ENCODE measurements at places on chromosomes 4 and X. TPM values are rescaled to one million over a fixed set of nuclear protein-coding genes. Genes with fewer than 3 reads are reported as not detected.

The TIMM17B gene
- 40.0 TPM for total RNA-seq

The ZNF157 gene
- 0.47 TPM for total RNA-seq

The CLCN4 gene
- total RNA-seq: not detected

The OTUD4 gene
- total RNA-seq: 75.1 TPM

The CSN1S1 gene
- total RNA-seq: not detected

The SHROOM4 gene
- total RNA-seq: not detected

The SHISA3 gene
- total RNA-seq: not detected

GRCh38 chrX:13666836-13667235 is 13.9 kb downstream of the TCEANC start:
- peaks cover 24% of the 10 kb centered on the region for H3K36me3 ChIP-seq
- no peak overlapping the region for H3K27ac ChIP-seq
- no peaks in the 10 kb centered on the region for H3K27me3 ChIP-seq
- H3K4me3 ChIP-seq: no peak overlapping the region

DNA sequence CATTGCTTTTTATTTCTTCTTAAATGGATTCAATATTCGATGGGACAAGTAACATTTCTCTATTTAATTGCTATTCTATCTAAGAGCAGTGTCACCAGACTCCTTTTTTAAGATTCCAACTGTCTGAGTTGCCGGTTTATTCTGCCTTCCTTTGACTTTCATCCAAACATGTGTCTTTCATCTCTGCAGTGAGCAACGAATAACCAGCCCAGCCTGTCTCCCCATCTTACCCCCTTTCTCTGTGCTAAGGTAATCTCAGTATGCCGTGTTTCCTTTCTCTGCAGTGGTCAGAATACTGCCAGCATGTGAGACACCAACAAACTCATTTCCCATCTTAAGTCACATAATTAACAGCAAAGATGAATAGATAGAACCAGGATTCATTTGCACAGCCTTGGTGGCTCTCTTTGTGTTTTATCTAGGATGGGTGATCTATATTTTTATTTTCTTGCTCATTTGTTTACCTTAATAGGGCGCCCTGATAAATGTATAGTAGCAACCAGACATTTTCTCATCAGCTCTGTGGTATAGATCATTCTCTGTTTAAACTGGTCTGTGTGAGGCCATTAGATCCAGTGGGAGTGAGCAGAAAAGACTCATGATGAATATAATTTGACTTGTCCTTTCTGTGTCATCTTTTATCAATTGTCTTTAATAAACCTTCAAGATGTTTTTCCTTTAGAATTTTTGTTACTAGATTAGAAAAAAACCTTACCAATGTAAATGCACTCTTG is 394.8 kb upstream of the IGFBP7 start:
- H3K4me1 ChIP-seq: no peaks in the 10 kb centered on the region
- H3K27ac ChIP-seq: no peak overlapping the region
- H3K27me3 ChIP-seq: no peaks in the 10 kb centered on the region
- no peaks in the 10 kb centered on the region for H3K36me3 ChIP-seq
- no peak for DNase-seq

DNA sequence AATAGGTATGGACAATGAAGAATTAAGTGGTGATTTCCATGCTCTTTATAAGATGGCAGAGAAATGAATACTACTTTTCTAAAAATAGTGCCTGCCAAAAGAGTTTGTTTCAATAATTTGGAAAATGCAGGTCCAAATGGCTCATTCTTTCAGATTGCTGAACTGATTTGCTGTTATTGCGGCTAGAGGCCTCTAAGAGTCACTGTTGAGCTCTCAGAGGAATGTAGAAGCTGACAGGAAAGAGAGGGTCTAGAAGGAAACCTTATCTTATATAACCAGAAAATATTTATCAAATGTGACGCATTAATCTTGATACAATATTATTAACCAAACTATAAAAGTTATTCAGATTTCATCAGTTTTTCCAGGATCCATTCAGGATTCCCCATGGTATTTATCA is 65.7 kb upstream of the PAGE1 start:
- no peak overlapping the region for H3K4me3 ChIP-seq
- no peaks in the 10 kb centered on the region for H3K4me1 ChIP-seq
- DNase-seq: no peak
- no peaks in the 10 kb centered on the region for H3K36me3 ChIP-seq
- H3K27me3 ChIP-seq: no peaks in the 10 kb centered on the region

GRCh38 chr4:4415806-4416805 is 29.2 kb downstream of the NSG1 start:
- no peak for DNase-seq
- peaks cover 17% of the 10 kb centered on the region for H3K36me3 ChIP-seq
- H3K4me1 ChIP-seq: peaks cover 27% of the 10 kb centered on the region

- no peaks in the 10 kb centered on the region for H3K4me1 ChIP-seq
- no peaks in the 10 kb centered on the region for H3K36me3 ChIP-seq
- DNase-seq: peak; percentile 40
- H3K4me3 ChIP-seq: no peak overlapping the region
These were observed 67.6 kb upstream of the SLC7A3 start for GRCh38 chrX:70998411-70999027.

GRCh38 chr4:24594887-24595286 is 10.5 kb upstream of the DHX15 start:
- H3K4me1 ChIP-seq: no peaks in the 10 kb centered on the region
- DNase-seq: no peak
- H3K27ac ChIP-seq: no peak overlapping the region
- no peaks in the 10 kb centered on the region for H3K27me3 ChIP-seq

DNA sequence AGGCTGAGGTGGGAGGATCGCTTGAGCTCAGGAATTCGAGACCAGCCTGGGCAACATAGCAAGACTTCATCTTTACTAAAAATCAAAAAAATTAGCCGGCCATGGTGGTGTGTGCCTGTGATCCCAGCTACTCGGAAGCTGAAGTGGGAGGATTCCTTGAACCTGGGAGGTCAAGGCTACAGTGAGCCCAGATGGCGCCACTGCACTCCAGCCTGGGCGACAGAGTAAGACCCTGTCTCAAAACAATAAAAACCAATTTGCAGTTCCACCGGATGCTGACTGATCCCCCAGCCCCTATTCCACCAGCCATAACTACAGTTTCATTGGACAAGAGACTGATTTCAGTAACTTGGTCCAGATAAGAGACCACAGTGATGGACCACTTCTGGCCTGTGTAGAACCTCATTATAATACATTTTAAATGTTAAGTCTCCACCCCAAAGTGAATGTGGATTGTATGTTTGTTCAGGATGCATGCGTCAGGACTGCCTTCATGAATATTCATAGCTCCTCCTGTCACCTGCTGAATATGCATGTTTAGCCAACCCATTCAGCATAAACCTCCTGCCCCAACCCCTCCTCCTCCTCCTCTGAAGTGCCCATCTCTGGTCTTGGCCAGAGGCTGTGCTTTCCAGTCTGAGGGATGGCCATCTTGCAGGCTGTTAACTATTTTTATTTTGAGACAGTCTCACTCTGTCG is 2.3 kb upstream of the SLBP start:
- DNase-seq: no peak
- no peak overlapping the region for H3K4me3 ChIP-seq
- peak overlapping the region; percentile 71 for H3K27ac ChIP-seq
- H3K27me3 ChIP-seq: no peaks in the 10 kb centered on the region

- H3K27me3 ChIP-seq: no peaks in the 10 kb centered on the region
- H3K27ac ChIP-seq: no peak overlapping the region
- H3K4me1 ChIP-seq: peaks cover 30% of the 10 kb centered on the region
These were observed 3.2 kb downstream of the MAN2B2 start for GRCh38 chr4:6578221-6578620.

DNA sequence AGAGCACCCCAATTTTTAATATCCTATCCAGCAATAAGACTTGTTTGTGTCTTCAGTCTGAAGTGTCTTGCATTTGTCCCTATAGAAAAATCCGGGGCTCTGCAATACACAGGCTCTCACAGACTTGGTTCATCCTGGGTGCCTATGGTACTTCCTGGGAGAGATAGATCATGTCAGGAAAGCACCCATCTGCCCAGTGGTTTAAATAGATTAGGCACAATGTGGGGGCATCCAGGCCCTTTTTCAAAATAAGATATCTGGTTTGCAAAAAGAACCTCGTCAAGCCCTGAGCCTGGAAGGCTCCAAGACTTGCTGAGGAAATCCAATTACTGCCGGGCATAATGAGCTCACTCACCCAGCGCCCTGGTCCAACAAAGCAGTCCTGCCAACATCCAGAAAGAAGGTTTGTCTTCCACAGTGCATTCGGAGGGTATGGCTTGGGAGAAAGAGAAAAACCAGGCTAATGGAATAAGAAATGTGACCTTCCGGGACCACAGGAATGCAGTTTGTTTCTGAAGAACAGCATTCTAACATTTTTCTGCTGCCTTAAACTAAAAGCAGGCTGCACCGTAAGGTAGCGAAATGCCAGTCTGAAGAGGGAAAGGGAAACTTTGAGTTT is 11.6 kb downstream of the JAKMIP1 start:
- H3K27me3 ChIP-seq: no peaks in the 10 kb centered on the region
- H3K4me1 ChIP-seq: peaks cover 13% of the 10 kb centered on the region
- H3K4me3 ChIP-seq: no peak overlapping the region
- no peaks in the 10 kb centered on the region for H3K36me3 ChIP-seq
- no peak overlapping the region for H3K27ac ChIP-seq

DNA sequence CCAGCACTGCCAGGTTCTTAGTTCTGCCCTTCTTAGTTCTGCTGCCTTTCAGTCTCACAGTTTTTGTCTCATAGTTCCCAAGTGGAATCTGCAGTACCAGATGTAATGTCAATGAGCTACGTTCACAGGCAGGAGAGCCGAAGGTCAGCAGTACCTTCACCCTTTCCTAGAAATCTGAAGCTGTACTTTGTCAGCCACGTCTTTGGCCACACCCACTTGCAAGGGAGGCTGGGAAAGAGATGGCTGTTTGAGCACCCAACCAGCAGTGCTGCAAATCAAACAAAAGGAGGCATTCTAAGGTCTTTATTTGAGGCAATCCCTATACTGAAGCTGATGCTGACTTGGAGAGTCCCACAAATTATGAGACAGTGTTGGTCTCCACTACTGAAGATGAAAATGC is 199.1 kb upstream of the NPY2R start:
- DNase-seq: no peak
- H3K27ac ChIP-seq: no peak overlapping the region
- no peaks in the 10 kb centered on the region for H3K27me3 ChIP-seq
- H3K4me3 ChIP-seq: no peak overlapping the region

DNA sequence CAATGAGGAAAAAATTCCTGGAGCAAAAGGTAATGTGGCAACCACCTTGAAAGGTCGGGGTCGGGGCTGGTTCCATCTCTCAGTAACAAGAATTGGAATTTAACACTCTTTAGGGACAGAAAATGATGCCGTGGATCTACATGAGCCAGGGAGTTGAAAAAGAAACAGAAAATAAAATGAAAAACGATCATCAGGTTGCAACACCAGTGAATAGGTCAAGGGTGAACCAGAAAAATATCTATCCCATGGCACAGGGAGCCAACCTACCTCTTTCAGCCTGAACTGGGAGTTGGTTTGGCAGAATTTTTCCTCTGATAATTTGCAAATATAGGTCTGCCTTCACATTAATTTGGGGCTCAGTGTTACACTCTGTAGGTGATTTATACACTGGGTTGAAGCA is 93.7 kb downstream of the C4orf33 start:
- no peak overlapping the region for H3K4me3 ChIP-seq
- no peaks in the 10 kb centered on the region for H3K4me1 ChIP-seq
- no peak overlapping the region for H3K27ac ChIP-seq
- peaks cover 3% of the 10 kb centered on the region for H3K27me3 ChIP-seq
- DNase-seq: no peak

- no peaks in the 10 kb centered on the region for H3K4me1 ChIP-seq
- DNase-seq: no peak
- no peak overlapping the region for H3K4me3 ChIP-seq
- H3K27ac ChIP-seq: no peak overlapping the region
- H3K36me3 ChIP-seq: no peaks in the 10 kb centered on the region
These were observed 13.3 kb upstream of the ZNF827 start for GRCh38 chr4:145951931-145952330.

- H3K4me1 ChIP-seq: no peaks in the 10 kb centered on the region
- no peak for DNase-seq
- no peaks in the 10 kb centered on the region for H3K27me3 ChIP-seq
- H3K27ac ChIP-seq: no peak overlapping the region
- no peaks in the 10 kb centered on the region for H3K36me3 ChIP-seq
These were observed 403.9 kb downstream of the PCDH7 start for GRCh38 chr4:31124008-31124585.

DNA sequence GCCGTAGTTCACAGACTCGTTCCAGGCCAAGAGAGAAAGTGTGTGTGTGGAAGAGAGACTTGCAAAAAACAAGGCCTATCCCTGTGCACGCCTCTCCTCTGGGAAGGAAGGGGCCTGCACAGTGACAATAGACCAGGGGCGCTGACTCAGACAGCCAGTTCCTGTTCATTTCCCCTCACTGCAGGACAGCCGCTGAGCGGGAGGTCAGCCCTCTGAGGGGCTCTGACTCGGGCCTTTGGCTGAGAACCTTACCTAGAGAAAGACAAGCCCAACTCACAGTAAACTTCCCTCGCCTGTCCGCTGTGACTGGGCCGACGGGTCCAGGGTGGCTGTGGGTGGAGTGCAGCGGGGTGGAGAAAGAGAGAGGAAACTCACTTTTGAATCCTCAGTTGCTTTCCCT is 52.1 kb downstream of the RTL5 start:
- DNase-seq: no peak
- no peaks in the 10 kb centered on the region for H3K36me3 ChIP-seq
- H3K27ac ChIP-seq: no peak overlapping the region

DNA sequence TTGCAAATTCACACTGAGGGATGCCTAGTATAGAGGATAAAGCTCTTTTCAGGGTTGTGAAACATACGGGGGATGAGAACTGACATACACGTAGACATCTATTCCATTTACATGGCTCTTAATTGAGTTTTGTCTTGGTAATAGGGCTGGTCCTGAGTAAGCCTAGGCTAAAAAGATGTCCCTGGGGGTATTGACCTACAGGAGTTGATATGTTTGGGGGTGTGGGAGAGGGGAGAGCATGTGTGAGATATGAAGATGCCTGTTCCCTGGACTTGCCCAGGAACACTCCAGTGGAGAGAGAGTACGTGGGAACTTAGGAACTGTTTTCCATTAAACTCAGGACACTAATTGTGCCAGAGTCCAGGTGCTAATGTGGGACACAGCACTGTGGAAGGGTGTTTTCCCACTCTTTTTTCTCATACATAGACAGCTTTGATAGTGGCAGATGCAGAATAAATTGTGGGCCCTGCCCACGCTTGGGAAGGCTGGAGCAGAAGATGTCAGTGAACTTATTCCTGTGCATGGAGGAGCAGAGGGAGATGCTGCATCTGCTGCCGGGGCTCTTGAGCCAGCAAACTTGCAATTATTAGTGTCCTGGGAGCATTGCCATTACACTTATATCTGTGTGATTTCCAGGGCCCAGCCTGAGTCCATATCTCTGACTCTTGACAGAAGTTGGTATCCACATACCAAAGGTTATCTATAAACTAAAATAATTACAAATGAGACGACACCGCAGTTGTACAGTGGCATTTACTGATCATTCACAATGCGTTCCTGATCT is 20.7 kb downstream of the SYNPO2 start:
- no peak overlapping the region for H3K4me3 ChIP-seq
- H3K27ac ChIP-seq: no peak overlapping the region
- peaks cover 6% of the 10 kb centered on the region for H3K27me3 ChIP-seq
- H3K36me3 ChIP-seq: no peaks in the 10 kb centered on the region
- H3K4me1 ChIP-seq: no peaks in the 10 kb centered on the region

Data from CD4-positive, alpha-beta T cell (primary cell).